Left ventricle myocardium inferior (tissue), 1 donor: ENCODE measurements at places on chromosomes 3 and 15.

- no peak for DNase-seq
Observed at GRCh38 chr3:114770874-114771273, 376.2 kb downstream of the ZBTB20 start.

- DNase-seq, result no peak
Observed at GRCh38 chr3:94935738-94936580, 873.1 kb downstream of the NSUN3 start.

DNA sequence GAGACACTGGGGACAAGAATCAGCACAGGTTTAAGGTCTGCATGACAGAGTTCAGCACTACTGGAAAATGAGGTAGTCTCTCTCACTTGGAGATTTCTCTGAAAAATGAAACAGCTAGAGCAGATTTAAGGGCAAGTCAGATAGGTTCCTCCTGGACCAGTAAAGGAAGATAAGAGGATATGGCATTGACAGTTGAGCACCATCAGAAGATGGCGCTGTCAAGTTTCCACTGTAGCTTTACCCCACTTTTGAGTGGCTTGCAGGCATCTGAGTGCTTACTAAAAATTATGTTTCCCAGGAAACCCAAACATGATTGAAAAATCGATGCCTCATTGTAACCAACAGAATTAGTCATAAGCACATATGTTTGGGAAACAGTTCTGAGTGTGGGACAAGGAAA, 407.2 kb upstream of the UBE2E2 start:
- no peak for DNase-seq

DNA sequence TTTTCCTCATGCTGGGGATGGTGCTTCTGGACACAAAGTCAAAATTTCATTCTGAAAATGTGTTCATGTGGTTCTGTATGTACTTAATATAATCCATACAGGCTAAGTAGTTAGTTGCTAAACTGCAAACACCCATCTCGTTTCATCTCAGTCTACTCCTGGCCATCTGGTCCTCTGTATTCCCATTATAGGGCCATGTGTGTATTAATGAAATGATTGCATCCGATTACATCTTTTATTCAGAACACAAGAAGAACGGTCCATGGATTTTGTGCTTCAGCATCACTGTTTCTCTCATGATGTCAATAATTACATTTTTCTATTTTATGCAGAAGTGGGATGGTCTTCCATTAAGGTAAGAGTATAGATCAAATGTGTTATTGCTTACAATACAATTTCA, 6.1 kb upstream of the GJD2 start:
- DNase-seq, result no peak

GRCh38 chr3:24519368-24520100, 24.9 kb upstream of the THRB start:
- no peak for DNase-seq

DNA sequence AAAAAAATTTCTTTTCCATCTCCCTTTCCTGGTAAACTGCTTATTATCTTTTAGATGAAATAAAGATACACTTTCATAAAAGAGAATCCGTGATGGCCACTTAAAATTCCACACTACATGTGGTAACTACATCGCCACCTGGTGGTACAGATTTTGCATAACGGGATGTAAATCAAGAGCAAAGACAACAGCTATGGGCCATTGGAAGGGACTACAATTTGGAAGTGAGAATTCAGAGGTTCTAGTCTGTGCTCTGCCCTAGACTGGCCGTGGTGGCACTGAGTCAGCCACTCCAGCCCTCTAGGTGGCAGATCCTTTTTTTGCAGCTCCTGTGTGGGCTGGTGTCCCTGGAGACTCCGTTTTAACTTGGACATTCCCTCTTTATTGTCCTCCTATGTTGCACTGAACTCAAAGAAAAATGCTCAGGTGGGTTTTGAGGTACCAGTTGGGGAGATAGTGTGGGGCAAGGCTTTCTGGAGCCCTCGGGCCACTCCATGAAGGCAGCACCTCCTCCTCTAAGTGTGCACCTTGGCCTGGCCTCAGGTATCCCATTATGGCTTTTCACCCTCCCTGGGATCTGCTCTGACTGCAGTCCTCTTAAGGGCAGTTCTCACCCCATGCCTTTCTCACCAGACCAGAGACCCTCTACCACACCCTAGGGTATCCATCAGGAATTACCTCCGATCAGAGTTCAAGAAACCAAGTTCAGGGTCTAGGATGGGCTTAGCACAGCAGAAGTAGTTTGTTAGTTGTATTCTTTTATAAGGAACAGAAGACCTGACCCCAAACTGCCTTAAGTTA, 54.9 kb downstream of the SPSB4 start:
- DNase-seq, result no peak

DNA sequence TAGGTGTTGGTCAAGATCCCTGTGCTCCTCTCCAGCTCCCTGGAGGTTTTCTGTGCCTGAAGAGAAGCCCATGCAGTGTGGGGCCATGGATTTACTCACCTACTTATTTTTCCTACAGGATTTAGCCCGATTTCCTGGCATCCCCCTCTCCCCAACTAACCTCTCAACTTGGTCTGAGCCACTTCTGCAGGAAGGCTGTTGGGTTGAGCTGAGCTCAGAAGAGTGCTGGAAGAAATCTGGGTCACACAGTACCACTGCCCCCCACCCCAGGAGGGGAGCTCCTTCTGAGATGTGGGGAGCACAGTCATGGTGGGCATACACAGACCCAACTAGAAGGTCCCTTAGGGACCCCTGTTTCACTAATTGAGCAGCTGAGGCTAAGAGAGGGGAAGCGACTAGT, 34.4 kb upstream of the SLCO2A1 start:
- no peak for DNase-seq

- peak; percentile 68 for DNase-seq
Observed at GRCh38 chr3:25427942-25428788, at the start of gene RARB. Gene RARB, plus strand, starts transcription at chr3:25428263. Its CDS starts 469 bp downstream, at chr3:25428732.

DNA sequence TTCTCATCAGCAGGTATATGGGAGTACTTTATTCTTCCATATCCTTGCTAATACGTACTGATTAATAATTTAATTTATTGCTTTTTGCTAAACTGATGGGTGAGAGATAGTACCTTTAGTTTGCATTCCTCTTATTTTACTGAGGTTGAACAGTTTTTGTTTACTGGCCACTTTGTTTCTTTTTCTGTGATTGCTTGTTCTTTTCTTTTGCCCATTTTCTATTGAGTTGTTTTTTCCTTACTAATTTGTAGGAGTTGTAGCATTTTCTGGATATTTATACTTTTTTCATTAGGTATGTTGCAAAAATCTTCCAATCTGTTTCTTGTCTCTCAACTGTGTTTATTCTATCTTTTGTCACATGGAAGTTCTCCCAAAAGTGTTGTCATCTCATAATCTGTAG, 4.8 kb downstream of the PDCD6IP start:
- DNase-seq, result no peak

- no peak for DNase-seq
Observed at GRCh38 chr3:132624790-132625189, 27.7 kb downstream of the ACKR4 start.

GRCh38 chr3:14082108-14082657, 42.5 kb downstream of the CHCHD4 start:
- DNase-seq, result no peak

DNA sequence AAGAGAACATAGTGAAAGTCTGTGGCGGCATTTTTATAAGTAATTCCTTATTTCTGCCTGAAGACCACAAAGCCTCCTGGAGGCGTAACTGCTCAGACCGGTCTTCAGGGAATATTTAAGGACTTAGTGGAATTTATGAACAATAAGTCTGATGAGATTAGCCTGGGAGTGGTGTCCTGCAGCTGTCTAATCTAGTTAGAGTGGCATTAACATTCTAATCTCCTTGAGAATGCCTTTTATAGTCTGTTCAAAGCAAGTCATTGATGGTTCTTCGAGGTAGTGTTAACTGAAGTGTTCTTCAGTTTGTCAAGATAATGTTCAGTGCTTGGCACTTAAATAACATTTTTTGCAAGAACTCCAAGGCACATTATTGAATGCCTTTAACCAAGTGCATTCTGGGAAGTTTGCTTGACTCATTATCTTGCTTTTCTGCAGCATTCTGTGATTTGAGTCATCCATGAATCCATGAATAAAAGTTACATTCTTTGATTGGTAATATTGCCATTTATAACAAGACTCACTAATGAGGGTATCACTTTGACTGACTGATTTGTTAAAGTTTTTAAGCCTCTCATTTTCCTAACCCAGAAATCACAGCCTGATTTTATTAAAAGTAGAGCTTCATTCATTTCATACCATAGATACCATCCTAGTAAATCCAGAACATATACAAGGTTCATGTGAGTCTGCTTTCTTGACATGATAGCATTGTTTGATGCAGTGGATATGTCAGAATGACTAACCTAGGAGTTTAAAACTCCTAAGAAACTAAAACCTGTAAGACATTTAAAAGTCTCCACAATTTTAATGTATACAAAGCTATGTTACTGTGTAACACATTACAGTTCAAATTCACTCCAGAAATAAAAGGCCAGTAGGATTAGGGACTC, 12.5 kb downstream of the RBM5 start:
- DNase-seq, result no peak

DNA sequence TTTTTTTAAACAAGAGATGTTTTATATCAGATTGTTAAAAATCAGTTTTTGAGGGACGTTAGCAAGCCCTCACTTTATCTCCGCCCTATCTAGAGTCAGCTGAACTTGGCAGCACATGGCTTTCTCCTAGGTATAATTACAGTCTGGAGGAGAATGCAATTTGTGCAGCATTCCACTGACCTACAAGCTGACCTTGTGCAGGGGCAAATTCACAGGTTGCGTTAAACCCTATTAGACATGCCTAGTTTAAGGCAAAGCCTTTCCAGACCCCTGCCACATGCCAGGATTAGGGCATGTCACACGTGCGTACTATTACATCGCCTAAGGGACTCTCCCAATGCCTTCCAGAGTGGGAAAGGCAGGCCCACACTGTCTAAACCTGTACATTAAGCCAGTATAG, 224.0 kb downstream of the GREM1 start:
- DNase-seq, result no peak

- no peak for DNase-seq
Observed at GRCh38 chr3:189812806-189813465, 181.7 kb downstream of the TP63 start.
